ENCODE measurements at places on chromosomes 7 and 10.

- DNase-seq: no peak
Observed at GRCh38 chr10:102121739-102122372, 1.7 kb upstream of the LDB1 start.

DNA sequence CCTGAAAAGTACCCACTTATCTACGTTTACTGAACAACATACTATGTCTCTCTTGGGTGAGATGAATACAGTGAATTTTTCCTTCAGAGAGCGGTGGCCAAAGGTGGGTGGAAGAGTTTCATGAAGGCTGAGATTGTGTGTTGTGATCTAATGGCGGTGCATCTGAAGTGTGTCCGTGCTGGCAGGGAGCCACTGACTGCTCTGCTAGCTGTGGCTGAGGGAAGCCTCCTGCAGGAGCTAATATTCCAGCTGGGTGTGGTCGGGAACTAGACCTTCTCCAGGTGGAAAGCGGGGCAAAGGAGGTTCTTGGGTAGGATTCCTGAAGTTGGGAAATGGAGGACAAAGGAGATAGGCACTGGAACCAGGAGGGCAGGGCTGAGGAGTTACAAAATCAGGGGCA lies 69.2 kb upstream of the GRB10 start:
- peak; percentile 62 for DNase-seq

DNA sequence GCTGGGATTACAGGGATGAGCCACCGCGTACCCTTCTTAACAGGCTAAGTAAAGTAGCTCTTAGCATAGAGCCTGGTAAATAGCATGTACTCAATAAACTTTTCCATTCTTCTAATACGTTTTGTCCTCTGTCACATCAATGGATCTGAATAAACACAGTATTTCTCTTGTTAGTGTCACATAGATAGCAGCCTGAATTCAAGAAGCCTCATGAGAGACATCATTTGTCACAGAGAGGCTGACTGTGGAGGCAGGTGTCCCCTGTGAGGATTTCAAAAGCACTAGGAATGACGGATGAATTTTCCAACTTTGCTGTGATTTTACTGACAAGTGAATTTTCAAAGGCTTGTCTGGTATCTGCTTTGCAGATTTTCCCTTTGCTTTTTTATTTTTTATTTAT lies 82.6 kb upstream of the CDC14C start:
- DNase-seq: no peak

- DNase-seq: no peak
Observed at GRCh38 chr10:117260084-117260483, 19.2 kb downstream of the SLC18A2 start.

- no peak for DNase-seq
Observed at GRCh38 chr10:35451151-35452016, 115.1 kb downstream of the CCNY start.

- DNase-seq: no peak
Observed at GRCh38 chr7:128123291-128124037, 92.2 kb upstream of the LRRC4 start.

DNA sequence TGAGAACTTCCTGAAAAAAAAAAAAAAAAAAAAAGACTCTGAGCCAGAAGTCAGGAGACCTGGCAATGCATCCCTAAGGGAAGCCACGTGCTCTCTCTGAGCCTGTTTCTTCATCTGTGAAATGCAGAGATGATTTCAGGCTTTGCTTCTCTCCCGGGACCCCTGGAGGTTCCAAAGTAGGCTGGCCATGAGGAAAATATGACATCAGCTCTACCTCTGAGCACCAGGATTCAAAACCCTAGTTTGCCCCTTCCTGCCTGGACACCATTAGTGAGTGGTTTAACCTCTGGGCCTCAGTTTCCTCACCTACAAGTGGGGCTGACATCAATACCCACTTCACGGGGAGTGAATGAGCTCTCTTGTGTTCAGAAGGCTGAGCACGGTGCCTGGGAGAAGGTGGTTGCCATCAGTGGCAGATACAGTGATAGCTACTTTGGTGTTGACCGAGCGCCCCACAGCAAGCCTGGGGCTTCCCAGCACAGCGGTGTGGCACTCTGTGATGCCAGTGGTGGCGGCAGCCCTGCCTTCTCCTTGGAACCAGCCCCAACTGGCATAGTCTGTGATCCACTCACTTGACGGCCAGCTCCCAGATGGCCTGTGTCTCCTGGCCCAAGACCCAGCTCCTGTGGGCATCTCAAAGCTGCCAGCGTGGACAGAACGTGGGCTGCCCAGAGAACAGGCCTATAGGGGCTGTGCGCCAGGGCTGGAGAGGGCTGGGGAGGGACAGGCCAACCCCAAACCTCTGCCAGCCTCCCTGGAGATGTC lies 153.1 kb upstream of the UNC5B start:
- DNase-seq: no peak

- DNase-seq: peak; percentile 43
Observed at GRCh38 chr10:97713339-97713825, at the start of gene MARVELD1. Gene MARVELD1, plus strand, starts transcription at chr10:97713730. Its CDS starts 147 bp downstream, at chr10:97713877.

DNA sequence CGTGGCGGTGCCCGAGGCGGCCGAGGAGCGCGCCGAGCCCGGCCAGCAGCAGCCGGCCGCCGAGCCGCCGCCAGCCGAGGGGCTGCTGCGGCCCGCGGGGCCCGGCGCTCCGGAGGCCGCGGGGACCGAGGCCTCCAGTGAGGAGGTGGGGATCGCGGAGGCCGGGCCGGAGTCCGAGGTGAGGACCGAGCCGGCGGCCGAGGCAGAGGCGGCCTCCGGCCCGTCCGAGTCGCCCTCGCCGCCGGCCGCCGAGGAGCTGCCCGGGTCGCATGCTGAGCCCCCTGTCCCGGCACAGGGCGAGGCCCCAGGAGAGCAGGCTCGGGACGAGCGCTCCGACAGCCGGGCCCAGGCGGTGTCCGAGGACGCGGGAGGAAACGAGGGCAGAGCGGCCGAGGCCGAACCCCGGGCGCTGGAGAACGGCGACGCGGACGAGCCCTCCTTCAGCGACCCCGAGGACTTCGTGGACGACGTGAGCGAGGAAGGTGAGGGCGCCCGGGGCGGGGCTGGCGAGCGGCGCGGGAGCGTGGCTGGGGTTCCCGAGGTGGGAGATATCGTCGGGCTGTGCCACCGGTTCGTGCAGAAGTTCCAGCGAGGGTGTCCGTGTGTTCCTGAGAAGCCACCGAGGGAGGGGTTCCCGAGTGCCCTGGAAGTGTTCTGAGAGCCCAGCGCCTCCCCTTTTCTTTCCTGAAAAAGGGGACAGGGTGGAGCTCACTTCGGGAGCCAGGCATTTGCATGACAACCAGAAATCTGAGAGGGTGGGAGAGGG lies 495 bp downstream of the EIF3B start:
- peak; percentile 42 for DNase-seq

- no peak for DNase-seq
Observed at GRCh38 chr10:75857269-75857846, 425.9 kb downstream of the LRMDA start.

GRCh38 chr7:28005847-28006231 lies 174.8 kb downstream of the JAZF1 start:
- DNase-seq: no peak

GRCh38 chr10:47098964-47099363 lies 187.7 kb downstream of the PTPN20 start:
- no peak for DNase-seq

DNA sequence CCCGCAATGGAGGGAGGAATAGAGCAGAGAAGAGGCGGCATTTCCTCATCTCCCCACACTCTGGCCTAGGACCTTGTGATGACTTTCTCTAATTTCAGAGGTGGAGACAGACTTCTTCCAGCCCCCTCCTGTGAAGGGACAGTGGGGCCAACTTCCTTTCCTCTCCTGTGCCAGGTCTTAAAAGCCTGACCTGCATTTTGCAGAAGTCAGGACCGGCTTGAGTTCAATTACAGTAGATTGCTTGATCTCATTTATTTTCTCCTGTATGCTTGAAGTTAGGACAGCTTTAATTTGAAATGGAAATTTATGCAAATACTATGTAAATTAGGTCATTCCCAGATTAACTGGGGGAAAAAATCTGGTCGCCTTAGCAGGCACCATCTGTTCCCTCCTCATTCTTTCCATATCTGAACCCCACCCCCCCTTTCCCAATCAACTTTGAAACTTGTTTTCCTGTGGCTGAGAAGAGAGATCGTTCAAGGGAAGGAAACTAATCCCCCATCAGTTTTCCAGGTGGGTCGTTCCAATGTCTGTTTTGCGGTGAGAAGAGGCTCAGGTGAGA lies 57.1 kb downstream of the SYPL1 start:
- no peak for DNase-seq

GRCh38 chr10:114322344-114322743 lies 82.0 kb downstream of the AFAP1L2 start:
- DNase-seq: no peak

- no peak for DNase-seq
Observed at GRCh38 chr10:86803156-86803555, 46.7 kb downstream of the BMPR1A start.

GRCh38 chr10:10987111-10987510 lies 30.6 kb upstream of the CELF2 start:
- DNase-seq: no peak

GRCh38 chr10:86051586-86051985 lies 315.0 kb downstream of the GRID1 start:
- no peak for DNase-seq

DNA sequence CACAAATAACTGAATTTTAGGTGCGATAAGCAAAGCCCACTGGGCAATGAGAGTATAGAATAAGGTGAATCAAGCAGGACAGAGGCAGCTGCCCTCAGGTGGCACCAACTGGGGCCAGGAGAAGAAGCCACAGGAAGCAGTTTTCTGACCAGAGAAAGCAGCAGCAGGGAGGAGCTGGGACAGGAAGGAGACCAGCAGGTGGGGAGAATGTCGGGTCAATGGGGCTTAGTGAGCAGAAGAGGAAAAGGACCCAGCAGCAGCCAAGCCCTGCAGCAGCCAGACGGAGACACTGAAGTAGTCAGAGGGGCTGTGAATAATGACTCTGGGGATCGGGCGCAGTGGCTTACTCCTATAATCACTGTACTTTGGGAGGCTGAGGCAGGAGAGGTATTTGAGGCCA lies 209.6 kb upstream of the SH2B2 start:
- DNase-seq: no peak

DNA sequence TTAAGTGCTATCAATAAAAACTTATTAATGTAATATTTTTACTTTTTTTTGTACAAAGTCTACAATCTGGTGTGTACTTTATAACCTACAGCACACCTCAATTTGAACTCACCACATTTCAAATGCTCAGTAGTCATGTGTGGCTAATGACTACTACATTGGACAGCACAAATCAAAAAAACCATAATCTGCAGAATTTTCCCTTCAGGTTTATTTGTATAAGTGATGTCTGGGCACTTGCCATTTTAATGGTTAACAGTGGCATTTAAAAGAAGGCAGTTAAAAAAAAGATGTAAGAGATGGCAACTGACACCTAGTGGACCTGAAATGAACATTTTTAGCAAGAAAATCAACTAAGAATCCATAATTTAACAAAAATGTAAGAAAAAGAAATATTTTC lies 124.6 kb upstream of the NRBF2 start:
- DNase-seq: no peak

DNA sequence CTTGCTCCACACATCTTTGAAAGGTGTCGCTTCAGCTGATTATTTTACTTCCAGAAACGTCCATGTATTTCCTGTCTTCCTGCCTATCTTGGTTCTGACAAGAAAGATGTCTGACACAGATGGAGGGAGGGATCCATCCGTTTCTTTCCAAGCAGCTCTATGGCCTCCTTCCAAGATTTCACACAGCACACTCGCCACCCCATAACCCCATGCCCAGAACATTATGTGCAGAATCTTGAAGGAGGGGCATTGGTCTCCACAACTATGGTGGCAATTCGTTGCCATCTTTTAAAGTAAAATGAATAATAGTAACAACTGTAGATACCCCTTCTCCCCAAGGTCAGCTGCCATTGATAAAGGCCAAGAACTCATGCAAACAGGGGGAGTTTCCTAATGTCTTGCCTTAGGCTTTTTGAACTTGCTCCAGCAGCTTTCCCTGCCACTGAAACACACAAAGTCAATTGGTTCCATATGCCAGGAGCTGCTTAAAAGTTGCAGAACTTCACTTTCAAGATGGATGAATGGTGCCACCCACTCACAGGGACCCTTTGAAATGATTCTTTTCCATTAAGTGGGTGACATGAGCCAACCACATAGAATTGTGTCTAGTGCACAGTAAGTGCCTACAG lies 60.0 kb downstream of the VSTM4 start:
- no peak for DNase-seq

- peak; percentile 53 for DNase-seq
Observed at GRCh38 chr7:5780801-5781496, 514 bp downstream of the RNF216 start.

- no peak for DNase-seq
Observed at GRCh38 chr10:80187465-80188409, 17.6 kb downstream of the ANXA11 start.

- DNase-seq: no peak
Observed at GRCh38 chr7:67821116-67821515, 824.5 kb downstream of the TYW1 start.

DNA sequence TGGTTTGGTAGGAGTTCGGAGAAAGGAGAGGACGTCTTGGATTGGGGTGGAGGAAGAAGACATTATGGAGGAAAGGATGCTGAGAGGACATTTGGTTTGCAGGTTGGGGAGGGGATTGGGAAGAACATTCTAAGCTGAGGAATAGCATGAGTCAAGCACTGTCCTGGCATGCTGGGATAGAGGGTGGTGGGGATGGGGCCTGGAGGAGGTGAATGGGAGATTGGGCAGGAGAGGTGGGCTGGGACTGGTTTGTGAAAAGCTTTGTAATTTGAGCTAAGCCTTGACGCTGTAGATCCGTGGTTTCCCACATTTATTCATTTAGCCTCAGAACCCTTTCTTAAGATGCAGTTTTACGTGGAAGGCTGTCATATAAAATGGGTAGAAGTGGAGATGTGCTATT lies 52.2 kb downstream of the TMEM178B start:
- DNase-seq: no peak

GRCh38 chr7:2763597-2763996 lies 75.6 kb downstream of the AMZ1 start:
- no peak for DNase-seq

DNA sequence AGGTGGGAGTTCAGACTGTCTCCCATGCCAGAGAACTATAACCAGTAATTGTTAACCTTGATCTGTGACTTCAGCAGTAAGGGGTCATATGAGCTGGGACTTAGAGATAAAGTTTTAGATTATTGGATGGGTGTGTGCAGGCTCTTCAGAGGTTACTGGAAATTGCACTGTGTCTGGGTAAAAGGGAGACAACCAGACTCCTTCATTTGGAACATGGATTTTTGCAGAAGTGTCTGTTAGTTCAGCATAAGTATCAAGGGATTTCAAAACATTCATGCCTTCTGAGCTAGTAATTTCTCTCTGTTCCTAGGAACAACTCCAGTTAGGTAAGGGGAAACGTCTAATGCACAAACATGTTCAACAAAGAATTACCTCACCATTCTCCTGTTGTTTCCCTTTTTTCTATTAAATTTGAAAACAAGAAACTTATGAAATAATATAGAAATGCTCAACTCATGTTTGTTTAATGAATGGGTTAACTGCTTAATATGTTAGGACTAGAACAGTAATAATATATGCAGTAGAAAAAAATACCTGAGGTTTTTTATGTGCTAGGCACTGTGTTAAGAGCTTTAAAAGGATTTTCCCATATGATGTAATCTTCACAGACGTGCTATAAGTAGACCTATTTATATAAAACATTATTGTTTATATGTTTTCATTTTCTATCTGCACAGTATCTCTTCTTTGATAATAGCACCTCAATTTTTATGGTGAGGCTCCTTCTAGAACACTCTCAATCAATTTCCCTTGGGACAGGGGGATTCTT lies 233.0 kb downstream of the CACNA2D1 start:
- no peak for DNase-seq

GRCh38 chr10:31724296-31724695 lies 204.3 kb downstream of the ARHGAP12 start:
- no peak for DNase-seq

GRCh38 chr7:30178748-30179436 lies 44.1 kb downstream of the MTURN start:
- DNase-seq: no peak

- DNase-seq: no peak
Observed at GRCh38 chr7:92917230-92917629, 80.9 kb upstream of the CDK6 start.

All from HT-29 (cell line).